ENCODE measurements at places on chromosomes 2 and 18.

DNA sequence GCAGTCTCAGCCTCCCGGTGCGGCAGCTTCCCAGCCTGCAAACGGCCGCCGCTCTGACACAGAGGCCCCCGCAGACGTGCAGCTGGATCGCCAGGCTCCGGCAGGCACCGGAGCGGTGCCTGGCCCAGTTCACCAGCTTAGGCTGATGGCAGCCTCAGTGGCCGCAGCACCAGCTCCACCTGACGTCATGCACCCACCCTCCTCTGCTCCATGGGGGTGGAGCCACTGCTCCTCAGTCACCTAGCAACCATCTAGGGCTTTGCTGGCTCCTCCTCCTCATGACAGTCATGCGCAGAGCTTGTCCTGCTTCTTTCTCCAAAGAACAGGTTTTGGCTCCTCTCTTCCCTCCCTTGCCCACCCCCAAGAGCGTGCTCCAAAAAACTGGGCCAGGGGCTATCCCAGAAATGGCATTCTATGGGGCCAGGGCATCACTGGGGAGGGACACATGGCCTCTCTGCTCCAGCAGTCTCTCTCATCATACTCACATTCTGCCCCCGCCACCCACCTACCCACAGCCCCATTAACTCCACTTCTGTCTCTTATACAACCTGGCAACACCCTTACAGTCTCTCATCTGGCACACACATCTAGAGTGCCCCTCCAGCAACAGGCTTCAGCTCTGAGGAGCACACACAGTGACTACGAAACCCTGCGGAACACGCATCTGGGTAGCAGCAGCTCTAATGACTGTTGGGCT lies 5.5 kb downstream of the DCTN1 start:
- peak; percentile 93 for DNase-seq

GRCh38 chr2:96265349-96265839 lies 403 bp downstream of the TMEM127 start:
- DNase-seq: no peak

GRCh38 chr18:79326413-79327198 lies 69.1 kb upstream of the NFATC1 start:
- no peak for DNase-seq

DNA sequence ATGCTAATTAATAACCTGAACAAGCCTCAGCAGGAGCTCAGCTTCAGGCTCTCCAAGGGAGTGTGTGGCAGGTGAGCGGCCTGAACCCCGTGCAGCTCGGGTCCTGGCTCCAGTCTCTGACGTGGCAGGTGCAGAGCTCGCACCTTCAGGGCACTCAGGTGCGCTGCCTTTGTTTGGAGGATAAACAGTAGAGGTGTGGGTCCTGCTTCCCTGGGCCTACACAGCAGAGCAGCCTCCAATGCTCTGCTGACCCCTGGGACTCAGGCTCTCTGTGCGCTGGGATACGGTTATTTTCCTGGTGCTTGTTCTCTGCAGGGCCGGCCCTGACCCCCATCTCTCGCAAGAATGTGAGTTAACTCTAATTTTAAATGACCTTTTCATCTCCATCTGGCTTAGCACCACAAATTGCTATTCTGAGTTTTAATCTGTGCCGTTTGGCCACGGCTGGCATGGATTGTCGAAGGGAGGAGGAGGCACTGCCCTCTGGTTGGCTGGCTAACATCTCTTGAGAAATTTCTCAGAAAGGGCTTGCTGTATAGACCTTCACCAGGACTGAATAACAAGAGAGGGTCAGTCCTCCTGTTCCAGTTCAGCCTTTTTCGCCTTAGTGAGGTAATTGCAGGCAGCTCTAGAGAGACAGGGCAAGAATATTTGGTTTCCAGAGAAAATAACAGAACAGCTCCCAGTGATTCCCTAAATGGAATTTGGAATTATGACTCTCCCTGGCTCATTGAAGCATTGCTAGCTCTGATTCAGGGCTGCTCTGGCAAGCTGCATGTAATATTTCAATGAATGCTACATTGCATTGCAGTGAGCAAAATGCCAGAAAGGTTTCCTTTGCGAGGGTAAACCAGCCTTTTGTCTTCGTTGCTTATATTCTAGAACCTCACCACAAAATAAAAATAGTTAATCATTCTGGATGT lies 161.8 kb downstream of the DCDC2C start:
- DNase-seq: no peak

Data from substantia nigra (tissue), 51 donors.